MCF 10A (cell line): ENCODE measurements at places on chromosomes 5 and 9.

- no peak for DNase-seq
Measured at GRCh38 chr5:78109891-78110324, 184.6 kb downstream of the AP3B1 start.

GRCh38 chr9:8419596-8420275 is 620.2 kb upstream of the DMAC1 start:
- DNase-seq, result no peak

- peak; percentile 66 for DNase-seq
Measured at GRCh38 chr9:98314381-98315066, 59.1 kb upstream of the TBC1D2 start.

- peak; percentile 82 for DNase-seq
Measured at GRCh38 chr5:148343046-148343407, 7.7 kb downstream of the SPINK9 start.

DNA sequence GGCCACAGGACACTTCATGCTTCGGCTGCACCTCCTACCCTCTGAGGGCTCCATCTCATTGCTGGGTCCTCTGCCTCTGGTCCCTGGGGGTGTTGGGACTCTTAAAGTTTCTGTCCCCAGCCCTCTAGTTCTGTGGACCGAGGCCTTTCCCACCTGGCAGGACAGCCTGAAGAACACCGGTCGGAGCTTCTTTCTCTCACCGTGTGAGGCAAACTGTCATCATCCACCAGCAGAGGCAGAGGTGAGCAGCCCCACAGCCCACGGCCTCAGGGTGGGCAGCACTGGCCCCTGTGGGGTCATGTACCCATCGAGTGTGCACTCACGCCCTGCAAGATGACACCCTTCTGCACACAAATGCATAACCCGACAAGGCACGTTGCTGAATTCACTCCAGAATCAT is 49.9 kb downstream of the IRX2 start:
- no peak for DNase-seq
